Erythroblast (primary cell): ENCODE measurements at places on chromosomes 5 and 9.

- no peak for DNase-seq
Measured at GRCh38 chr9:38699337-38699736, 20.6 kb downstream of the FAM240B start.

DNA sequence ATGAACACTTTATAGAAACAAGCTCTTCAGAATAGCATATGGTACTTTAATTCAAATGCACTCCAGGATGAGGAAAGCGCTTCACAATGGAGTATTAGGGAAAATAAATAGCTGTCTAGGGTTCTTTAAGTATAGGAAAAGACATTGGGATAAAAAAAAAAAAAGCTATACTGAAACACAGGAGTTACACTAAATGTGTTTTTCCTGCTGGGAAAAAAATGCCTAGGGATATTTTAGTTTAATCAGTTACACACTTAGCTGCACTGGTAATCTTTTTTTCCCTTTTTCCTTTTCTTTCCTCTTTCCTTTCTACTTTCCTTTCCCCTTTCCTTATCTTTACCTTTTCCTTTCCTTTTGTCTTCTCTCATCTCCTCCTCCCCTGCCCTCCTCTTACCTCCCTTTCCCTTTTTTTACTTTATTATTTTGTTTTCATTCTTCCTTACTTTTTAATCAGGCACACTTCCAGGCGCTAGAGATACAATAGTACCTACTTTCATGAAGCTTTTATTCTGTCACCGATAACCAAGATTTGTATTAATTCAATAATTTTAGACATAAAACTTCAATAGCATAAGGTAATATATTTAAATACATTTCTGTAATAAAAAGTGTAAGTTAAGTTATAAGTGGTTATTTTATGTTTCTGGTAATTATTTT is 758.7 kb downstream of the CDH18 start:
- no peak for DNase-seq

DNA sequence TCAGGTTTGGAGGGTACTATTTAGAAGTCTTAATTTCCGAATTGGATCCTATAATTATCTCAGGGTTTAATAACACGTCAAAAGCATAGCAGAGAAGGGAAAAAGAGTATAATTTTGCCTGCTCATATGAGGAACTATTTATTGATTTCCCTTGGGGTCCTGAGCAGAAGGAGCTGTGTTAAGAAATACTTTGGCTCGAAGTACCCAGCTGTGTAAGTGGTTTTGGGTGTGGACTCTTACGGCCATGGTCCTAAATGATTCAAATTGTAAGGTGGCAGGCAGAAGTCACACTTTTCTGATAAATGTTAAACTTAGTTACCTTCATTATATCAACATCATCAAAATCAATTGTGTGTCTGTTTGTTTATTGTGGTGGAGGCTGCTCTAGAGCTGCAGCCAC is 190.4 kb downstream of the MTRR start:
- DNase-seq, result no peak

DNA sequence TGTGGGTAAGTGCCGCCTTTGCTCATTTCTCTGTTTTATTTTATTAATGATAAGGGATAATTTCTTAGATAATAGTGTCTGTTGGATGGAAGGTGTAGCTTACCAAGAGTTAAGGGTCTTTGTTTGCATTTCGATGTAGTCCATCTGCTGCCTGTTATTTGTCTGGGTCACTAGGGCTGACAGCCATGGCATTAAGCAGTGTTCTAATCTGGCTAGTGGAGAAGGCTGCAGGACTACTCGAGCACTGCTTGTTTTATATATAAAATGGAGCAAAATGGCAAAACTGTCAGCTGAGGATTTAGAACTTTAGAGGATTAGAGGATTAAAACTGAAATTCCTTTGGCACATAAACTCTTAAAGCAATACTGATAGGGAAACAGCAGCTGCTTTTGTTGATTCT is 67.5 kb downstream of the C7 start:
- no peak for DNase-seq

GRCh38 chr5:10246761-10247160 is 2.9 kb downstream of the ATPSCKMT start:
- DNase-seq, result no peak

DNA sequence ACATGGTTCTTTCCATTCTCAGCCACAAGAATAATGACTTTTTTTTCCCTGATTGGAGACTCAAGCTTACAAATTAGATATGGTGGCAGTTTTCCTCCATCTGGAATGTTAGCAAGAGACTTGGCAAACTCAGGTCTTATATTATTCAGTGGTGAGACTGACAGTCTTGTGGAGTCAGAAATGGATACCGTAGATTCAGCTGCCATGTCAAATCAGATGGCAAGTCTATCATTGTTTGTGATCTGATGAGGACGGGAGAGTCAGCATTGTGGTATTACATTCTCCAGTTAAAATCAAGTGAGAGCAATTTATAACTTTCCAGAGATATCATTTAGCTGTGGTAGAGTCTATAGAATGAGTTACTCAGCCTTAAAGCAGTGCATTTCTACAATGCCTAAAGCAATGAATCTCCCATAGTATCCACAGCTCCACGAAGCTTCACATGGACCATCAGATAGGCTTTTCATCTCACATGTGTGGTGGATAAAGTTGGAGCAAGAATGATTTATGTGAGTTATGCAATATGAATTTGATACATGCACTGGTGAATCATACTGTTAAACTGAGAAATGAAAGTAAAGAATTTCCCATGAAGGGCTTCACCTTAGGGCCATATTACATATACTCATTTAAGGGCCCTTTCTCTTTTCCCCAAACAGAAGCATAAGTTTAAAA is 430.6 kb downstream of the ZNF608 start:
- DNase-seq, result no peak

- no peak for DNase-seq
Measured at GRCh38 chr9:98929071-98929470, 14.6 kb upstream of the COL15A1 start.
